NCI-H187 (cell line): ENCODE measurements at places on chromosomes 13 and 19.

DNA sequence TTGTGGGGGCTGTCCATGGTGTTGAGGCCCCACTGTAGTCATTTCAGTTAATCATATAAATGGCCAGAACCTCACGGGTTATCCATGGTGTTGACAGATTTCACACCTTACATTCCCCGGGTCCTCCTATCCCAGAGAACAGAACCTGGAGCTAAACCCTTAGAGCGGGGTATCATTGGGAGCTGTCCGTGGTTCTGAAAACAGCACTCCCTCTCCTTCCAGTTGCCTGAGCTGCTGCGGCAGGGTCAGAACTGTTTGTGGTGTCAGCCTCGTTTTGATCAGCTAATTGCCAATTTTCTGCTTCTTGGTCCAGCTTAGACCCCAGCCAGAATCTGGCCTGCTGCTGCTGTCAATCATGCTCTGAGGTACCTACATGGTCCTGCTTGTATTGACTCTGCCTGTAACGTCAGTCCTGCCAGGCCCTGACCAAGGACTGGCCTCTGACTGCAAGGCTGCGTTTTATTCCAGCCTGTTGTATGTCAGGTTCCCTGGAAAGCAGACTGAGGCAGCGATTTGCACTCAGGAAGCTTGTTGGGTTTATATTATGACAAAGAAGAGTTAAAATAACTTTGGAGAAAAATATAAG, 55.8 kb upstream of the KCTD15 start:
- DNase-seq = no peak

GRCh38 chr19:55647732-55648584, at the start of gene CCDC106:
TSS of gene CCDC106 (plus strand) at chr19:55648212. CDS start at chr19:55649047, 835 bp downstream.
- DNase-seq = peak; percentile 55

DNA sequence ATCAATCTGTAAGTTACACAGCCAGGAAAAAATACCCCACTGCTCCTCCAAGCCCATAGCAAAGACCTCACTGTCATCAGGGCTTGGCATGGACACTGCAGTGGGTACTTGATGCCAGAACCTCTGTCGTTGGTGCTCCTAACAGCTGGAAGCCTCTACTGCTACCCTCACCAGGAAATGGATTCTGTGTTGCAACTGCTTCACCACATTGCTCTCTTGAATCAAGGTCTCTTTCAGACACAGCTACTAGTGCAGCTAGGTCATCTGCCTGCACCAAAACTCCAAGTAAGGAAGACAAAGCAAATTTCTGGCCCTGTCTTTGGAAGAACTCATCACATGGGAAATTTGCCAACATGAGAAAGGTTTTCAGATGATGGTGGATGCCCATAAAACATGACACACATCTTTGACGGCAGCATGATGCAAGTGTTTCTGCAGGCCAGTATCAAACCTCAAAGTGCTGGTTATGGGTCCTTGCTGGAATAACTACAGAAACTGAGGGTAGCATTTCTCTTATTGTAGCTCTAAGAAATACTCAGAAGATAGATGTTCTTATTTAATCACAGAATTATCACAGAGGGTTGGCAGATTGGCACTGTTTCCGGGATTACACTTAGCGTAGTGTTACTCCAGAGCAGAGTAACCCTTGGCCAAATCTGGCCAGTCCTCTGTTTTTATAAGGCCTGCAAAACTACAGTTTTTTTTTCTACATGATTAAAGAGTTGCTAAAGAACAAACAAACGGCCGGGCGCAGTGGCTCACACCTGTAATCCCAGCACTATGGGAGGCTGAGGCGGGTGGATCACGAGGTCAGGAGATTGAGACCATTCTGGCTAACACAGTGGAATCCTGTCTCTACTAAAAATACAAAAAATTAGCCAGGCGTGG, 12.9 kb upstream of the PCCA start:
- no peak for DNase-seq

- no peak for DNase-seq
These were observed 1.3 kb downstream of the LSR start for GRCh38 chr19:35249848-35250711.

- DNase-seq = no peak
These were observed 78.9 kb downstream of the FLT1 start for GRCh38 chr13:28415994-28416421.

- DNase-seq = no peak
These were observed 57.8 kb downstream of the IER2 start for GRCh38 chr19:13207846-13208671.

GRCh38 chr19:55598034-55598433, 1.3 kb downstream of the FIZ1 start:
- no peak for DNase-seq
